ENCODE measurements at places on chromosomes 1 and 21.

GRCh38 chr1:57325536-57325935 is 98.3 kb downstream of the DAB1 start:
- no peak for DNase-seq

DNA sequence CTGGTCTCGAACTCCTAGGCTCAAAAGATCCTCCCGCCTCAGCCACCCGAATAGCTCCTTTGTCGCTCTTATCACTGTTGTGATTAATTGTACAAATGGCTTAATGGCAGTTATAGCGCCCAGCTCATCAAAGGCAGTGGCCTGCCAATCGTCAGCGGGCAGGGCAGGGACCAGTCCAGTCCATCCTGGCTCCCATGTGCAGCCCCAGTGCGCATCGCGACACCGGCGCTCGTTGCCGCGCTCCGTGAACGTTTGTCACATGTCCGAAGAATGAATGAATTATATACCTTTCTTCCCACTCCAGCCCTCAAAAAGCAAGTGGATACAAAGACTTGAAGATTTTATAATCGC is 18.4 kb downstream of the MTX1 start:
- DNase-seq = no peak

DNA sequence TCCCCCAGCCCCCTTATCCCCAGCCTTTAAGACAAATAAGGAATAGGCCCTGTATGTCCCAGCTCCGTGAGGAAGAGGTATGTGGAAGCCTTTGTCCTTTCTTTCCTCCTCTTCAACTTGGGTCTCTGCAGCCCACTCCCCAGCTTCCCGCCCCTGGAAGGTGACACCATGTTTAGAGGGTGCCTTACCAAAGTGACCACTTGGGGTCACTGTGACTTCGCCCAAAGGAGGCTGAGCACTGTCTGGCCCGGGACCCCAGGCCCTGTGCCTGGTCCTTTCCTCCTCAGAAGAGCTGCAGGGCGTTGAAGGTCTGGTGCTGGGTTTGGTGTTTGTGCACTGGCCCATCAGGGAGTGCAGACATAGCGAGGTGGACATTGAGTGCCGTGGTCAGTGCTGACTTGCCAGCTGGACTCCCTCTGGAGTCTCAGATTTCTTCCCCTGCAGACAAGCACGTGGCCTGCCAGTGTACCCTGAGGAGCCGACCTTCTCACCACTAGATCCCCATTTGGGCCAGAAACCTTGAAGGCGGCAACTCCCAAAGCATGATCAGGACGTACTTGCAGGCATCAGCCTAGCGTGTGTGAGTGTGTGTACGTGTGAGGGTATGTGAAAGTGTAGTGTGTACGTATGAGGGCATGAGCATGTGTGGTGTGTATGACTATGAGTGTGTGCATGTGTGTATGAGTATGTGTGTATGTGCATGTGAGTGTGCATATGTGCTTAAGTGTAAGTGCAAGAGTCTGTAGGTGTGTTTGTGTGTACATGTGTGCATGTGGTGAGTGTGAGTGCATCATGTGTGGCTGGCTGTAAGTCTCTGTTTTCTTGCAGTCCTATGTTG is 181.4 kb upstream of the KIAA0040 start:
- no peak for DNase-seq

GRCh38 chr1:200108659-200109058 is 81.1 kb downstream of the NR5A2 start:
- no peak for DNase-seq

DNA sequence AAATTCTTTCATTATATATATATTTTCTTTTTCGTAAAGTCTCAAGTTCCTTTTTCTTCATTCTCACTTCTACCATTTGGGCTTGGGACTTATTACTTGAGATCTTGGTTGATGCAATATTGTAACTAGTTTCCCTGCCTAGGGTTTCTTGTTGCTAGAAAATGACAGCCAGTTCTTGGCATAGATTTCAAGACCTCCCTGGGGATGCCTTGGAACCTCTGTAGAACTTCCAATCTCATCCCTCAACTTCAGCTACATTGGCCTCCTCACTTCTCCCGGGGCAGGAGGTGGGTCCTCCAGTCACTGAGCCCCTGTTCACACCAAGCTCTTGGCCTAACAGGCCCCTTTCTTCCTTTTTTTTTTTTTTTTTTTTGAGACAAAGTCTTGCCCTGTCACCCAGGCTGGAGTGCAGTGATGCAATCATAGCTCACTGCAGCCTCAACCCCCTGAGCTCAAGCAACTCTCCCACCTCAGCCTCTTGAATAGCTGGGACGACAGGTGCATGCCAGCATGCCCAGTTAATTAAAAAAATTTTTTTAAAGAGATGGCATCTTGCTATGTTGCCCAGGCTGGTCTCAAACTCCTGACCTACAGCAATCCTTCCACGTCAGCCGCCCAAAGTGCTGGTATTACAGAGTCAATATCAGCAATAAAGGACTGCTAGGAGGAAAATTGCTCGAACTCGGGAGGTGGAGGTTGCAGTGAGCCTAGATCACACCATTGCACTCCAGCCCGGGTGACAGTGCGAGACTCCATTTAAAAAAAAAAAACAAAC is 33.1 kb downstream of the MAP3K7CL start:
- DNase-seq = no peak

- no peak for DNase-seq
Observed at GRCh38 chr21:17406202-17406601, 106.6 kb upstream of the CXADR start.

GRCh38 chr1:194476872-194477271 is 1290.5 kb upstream of the B3GALT2 start:
- DNase-seq = no peak

DNA sequence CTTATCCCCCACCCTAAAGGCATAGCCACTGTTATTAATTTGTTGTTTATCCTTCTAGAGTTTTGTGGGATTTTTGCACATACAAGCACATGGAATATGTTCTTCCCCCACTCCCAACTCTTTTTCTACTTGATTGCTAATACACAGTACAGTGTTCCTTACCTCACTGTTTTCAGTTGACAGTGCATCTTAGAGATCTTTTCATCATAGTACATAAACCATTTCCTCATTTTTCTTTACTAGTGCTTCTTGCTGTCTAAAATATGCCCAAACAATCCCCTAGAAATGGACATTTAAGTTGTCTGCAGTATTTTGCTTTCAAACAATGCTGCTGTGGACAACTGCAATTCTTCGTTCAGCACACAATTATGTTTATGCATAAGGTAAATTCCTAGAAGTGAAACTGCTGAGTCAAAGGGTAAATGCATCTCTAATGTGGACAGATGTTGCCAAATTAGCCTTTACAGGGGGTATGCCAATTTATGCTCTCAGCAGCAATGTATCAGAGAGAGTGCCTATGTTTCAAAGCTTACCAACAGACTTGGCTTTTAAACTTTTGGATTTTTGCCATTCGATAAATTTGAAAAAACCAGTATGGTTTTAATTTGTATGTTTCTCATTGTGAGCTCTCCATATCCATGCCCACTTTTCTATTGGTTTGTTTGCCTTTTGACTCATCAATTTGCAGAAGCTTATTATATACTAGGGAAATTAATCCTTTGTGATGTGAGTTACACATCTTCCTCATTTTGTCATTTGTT is 132.6 kb downstream of the MRPS6 start:
- no peak for DNase-seq

DNA sequence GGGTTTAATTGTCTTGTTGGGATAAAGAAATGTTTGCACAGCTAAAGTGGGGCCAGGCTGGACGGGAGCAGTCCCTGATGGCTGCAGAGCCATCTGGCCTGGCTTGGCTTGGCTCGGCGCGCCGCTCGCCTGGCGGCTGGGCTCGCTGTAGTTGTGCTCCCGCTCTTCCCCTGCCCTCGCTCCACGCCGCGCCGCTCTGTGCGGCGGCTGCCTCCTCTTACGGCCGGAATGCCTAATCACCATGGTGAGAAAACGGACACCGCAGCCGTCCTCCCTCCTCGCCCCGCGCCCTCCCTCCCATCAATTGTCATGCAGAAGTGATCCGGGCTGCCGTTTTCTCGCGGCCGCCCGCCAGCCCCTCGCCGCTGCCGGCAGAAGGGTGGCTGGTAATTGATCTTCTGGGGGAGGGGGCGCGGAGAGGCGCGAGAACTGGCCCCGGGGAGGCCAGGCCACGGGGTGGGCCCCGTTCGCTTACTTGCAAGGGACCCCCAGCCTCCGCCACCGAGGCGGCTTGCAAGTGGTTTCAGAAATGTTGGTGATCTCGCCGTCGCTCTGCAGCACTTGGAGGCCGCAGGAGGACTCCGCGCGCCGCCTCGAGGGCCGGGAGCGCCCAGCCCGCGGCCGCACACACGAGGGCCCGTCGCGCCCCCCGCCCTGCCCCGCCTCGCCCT is 12.4 kb downstream of the RNF220 start:
- DNase-seq = no peak

GRCh38 chr1:202357506-202357905 is 9.0 kb downstream of the PPP1R12B start:
- no peak for DNase-seq

GRCh38 chr1:178939338-178940067 is 68.6 kb upstream of the ANGPTL1 start:
- DNase-seq = no peak

GRCh38 chr21:32096411-32096810 is 182.4 kb downstream of the MIS18A start:
- no peak for DNase-seq

Measured in stimulated activated CD8-positive, alpha-beta memory T cell treated with anti-CD3 and anti-CD28 coated beads, Interleukin-7, amount 100 ng/mL, for 1 hour (primary cell).